ENCODE measurements at places on chromosomes 4 and X.

DNA sequence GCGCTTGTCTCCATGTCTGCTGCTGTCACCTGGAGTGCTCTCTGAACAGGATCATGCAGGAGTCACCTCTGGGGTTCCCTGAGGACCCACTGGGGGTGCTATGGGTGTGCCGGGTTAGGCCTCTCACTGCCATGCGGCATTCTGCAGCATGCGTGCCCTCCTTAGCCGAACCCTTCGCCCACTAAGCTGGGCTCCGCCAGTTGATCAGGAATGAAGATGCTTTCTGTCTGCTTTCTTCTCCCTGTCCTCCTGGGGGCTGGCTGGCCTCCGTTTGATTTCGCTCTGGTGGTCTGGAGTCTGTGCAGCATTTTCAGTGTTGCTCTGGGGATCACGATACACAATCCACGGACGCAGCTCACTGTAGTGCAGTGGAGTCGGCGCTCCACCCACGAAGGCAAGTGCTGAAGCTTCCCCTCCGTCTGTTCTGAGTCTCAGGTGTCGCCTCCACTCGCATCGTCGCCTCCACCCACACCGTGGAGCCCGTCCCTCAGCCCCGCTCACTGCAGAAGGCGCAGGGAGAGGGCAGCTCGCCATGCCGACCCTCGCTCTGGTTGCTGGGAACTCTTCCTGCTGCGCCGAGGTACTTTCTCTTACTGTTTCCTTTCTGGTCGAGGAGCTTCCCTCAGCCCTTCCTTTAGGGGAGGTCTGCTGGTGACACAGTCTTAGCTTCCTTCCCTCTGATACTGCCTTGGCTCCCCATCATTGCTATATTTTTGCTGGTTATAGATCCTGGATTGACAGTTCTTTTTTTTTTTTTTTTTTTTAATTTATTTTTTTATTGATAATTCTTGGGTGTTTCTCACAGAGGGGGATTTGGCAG is 29.2 kb downstream of the LETM1 start:
- DNase-seq: no peak

DNA sequence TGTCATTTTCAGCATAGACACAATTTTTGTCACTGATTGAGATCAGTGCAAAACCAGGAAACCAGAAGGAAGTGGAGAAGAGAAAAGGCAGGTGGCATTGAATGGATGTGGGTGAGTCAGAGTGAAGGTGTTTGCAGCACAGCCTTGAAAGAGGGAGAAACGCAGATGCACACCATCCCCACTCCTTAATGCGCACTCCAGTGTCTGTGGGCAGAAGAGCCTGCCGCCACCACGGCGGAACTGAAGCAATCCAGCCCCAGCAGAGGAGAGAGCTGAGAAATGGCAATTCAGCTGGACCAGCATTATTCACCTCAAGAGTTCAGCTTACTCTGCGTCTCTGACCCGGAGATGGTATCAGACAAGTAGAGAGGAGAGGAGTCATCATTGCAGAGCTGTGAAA is 393.1 kb upstream of the FRG1 start:
- no peak for DNase-seq

- DNase-seq: no peak
Observed at GRCh38 chrX:120604361-120604782, 471 bp downstream of the MCTS1 start.

- no peak for DNase-seq
Observed at GRCh38 chrX:119783026-119783425, 8.4 kb downstream of the RPL39 start.

DNA sequence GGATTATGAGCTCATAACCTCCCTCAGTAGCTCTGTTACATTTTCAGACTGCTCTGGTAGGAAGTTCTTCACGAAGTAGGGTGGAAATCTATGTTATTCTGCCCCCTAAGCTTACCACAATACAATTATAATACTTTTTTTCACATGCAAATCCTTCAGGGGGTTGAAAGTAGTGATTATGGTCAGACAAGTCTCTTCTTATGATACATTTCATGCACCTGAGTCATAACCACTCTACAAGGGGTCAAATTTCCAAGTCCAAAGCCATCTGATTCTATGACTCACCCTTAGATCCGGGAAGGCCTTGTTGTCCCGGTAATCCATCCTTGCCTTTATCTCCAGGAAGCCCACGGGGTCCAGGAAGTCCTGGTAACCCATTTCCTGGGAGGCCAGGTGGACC is 95.2 kb downstream of the ATG4A start:
- DNase-seq: no peak

- DNase-seq: no peak
Observed at GRCh38 chr4:20760053-20760452, 59.8 kb downstream of the PACRGL start.

Data from stimulated activated CD8-positive, alpha-beta memory T cell treated with anti-CD3 and anti-CD28 coated beads, Interleukin-15, amount 100 ng/mL, for 4 hours (primary cell).